AG08396 (cell line): ENCODE measurements at places on chromosomes 7 and 10.
A peak's percentile ranks its signal among the peaks of the same experiment; 100 is the strongest.

DNA sequence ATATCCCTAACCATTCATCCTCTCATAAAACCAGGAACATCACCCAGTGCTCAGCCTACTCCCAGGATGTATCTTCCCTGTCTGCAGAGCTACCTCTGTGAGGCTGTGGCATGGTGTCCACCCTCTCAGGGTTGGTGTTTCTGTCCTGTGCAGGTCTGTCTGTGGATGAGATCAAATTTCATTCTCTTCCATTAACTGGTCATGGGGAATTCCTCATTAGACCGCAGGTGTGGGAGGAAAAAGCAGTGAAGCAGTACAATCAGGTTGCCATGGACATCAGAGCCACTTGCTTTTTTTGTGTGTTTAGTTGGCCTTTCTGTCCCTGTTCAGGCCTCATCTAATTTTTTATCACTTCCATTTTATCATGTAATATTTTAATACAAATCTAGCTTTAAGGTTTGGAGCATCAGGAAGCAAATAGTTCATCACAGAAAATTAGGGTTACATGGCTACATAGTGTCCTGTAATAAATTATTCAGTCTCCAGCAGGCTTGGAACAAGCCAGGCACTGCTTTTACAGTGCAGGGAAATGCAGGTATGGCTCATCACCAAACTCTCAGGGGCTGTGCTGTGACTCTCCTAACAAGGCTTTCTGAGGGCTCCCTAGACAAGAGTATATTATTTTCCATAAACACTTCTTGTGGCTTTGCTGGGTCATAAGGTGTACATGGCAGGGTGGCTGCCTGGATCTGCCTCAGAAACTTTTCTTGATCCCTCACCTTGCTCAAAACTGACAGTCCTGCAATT, 594.9 kb upstream of the IGFBP3 start:
- DNase-seq = no peak

DNA sequence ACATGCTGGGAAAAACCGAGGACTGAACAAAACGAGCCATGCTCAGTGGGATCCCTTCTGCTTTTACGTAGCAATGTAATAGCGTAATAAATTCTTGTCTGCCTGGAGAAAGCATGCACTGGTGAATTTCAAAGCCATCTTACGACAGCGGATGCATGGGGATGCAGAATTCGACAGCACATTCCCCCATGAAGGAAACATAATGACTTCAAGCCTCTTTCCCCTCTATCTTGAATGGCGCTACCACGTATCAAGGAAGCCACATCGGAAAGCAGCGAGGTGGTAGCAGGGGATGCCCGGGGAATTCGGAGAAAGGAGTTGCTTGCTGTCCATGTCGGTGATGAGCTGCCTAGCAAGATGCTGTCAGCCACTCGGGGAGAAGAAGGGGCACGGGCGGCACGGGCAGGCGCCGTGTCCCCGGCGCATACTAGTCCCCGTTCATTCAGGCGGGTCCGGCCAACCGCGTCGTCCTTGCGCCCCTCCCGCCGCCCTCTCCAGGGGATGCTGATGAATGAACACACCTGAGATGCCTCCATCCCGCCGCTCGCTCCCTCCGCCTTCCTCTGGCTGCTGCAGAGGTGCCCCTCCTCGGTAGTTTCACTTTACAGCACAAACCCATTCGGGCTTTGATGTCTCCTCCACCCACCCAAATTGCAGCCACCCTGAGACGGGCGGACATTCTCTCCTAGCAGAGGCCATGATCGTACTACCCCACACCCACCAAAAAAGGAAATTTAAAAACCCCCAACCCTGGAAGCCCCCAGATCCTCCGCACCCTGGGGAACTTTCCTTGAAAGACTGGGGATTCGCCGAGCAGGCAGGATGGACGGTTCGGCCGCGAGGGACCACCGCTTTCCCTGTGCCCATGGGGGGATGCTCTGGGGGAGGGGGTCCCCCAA, 644 bp downstream of the SORBS1 start:
- peak; percentile 52 for DNase-seq

GRCh38 chr10:96259150-96259549, 12.2 kb downstream of the BLNK start:
- DNase-seq = no peak

- DNase-seq = no peak
Observed at GRCh38 chr7:155508376-155509358, 37.7 kb downstream of the CNPY1 start.

DNA sequence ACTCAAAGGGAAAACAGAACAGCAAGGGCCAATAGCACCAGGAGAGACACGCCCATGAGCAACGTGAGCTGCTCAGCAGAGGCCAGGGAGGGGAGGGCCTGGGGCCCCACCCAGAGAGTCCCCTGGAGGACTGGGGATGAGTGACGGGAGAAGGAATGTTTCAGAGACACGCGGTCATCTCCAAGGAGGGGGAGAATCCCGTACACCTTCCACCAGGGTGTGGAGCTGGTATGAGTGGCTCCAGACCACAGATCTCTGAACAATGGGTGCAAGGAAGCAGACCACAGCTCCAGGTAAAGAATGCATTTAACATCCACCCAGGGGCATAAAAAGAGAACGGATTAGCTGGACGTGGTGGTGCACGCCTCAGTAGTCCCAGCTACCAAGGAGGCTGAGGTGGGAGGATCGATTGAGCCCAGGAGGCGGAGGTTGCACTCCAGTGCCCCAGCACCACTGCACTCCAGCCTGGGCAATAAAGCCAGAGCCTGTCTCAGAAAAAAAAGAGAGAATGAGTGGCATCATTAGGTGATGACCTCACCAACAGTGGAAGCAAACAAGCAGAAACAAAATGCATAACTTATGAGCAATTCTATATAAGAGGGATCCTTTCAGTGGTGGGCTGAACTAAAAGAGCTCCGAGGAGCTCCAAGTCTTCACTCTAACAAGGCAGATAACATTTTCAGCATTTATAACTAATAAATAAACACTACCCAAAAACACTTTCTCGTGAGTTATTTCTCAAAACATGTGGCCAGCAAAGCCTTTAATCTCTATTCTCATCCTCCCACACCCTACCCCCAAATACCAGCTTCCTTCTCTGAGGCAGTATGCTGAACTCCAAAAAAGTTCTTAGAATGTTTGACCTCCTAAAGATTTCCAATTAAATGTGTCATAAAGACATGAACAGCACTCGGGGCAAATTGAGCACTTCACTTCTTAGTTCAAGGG, 12.5 kb downstream of the PSAP start:
- DNase-seq = no peak

- no peak for DNase-seq
Observed at GRCh38 chr10:45224219-45224841, 91.1 kb downstream of the OR13A1 start.

GRCh38 chr7:31490796-31491314, 23.0 kb upstream of the ITPRID1 start:
- no peak for DNase-seq

GRCh38 chr10:110805292-110805691, 66.4 kb upstream of the PDCD4 start:
- DNase-seq = no peak

DNA sequence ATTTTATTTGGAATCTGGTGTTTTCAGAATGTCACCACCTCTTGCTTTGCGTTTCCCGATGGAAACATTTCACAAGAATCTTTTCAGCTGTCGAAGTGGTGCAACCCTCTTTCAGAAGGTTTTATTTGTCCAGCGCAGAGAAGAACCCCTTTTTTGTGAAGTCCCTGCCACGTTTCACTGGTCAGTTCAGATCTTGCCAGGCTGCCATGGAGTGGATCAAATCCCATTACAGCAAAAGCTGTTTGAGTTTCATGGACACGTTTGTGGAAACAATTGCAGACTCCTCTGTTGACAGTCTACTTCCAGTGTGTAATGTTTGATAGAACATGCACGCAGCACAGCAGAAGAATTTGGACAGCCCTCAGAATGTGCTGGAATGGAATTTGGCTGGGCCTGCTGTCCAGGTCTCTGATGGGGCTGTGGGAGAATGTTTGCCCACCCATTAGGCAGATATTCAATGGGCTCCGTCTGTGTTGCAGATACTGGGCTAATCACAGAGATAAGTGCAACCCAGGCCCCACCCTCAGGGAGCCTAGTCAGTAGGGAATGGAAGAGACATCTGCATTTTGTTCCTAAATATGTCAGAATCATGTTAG, 143.2 kb downstream of the GRK5 start:
- peak; percentile 58 for DNase-seq

GRCh38 chr7:134948736-134949135, 37.6 kb upstream of the AGBL3 start:
- no peak for DNase-seq

DNA sequence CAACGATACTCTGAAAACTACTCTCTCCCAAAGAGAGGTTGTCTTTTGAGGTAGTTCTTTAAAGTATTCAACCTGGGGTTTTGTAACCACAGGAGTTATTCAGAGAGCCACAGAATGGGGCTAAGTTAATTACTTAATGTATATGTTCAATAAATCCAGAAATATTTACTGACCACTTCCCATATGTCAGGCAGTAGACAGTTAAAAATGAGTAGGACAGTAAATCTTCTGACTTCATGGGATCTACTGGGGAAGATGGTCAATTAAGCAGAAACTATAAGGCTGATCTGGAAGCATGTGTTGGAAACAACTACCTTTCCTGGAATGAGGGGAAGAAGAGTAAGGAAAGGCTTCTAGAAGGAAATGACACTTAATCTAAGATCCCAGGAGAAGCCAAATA, 167.7 kb downstream of the MAGI2 start:
- no peak for DNase-seq

DNA sequence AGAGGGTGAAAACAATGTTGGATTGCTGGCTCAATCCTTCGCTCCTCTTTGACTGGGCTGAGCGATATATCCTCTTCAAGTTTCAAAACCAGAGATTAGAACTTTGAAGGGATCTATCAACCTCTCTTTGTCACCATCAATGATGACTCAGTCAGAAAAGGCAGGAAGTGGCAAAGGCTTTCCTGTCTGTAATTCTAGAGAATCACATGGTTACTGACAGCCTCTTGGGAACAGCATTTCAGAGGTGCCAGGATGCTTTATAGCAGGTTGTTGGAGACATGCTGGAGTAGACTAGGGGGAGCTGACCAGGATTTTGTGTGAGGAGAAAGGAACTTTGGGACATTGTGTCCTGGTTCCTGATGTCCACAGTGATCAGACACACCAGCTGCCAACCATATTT, 81.3 kb downstream of the PRKCQ start:
- no peak for DNase-seq

DNA sequence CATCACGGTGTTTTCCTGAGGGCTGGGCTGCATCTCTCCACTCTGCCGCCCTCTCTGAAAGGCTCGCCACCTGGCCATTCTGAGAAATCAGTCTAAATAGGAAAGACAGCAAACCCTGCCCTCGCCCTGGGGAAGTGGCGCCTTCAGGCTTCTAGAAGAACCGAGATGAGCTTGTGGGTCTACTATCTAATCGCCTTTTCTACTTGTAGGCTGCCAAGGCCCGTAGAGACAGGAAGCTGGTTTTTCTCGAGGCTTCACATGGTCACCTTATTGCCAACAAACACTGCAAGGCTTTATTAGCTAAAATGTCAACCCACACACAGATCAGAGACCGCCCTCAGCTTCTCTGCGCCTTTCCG, 21.4 kb downstream of the LAT2 start:
- DNase-seq = no peak

GRCh38 chr7:110544194-110544593, 546.7 kb upstream of the LRRN3 start:
- no peak for DNase-seq

- DNase-seq = no peak
Observed at GRCh38 chr10:86715156-86715795, 41.1 kb upstream of the BMPR1A start.

- DNase-seq = no peak
Observed at GRCh38 chr10:112883360-112884178, 66.5 kb upstream of the TCF7L2 start.

DNA sequence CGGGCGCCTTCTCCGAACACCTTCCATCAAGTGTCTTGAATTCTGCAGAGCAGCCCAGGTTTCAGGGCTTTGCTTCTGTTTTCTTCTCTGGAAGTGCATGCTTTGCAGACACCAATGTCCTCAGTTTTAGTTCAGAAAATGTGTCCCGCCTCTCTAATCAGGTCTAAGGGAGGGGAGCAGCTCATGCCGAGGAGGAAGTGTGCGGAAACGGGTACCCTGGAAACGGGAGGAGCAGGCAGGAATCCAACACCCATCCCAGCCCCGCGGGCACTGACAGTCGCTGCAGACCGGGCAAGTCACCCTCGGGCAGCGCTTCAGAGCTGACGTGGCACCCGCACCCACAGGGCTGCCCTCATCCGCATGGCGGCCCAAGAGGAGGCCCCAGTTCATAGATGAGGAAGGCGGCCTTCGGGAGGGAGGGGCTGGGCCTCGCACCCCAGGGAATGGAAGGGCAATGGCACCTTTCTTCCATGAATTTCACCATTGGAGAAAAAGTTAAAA, 338.7 kb downstream of the DNAJB6 start:
- no peak for DNase-seq

- peak; percentile 40 for DNase-seq
Observed at GRCh38 chr10:77911535-77912123, 14.9 kb downstream of the DLG5 start.

- DNase-seq = no peak
Observed at GRCh38 chr7:100389437-100390088, 16.3 kb downstream of the PILRA start.

DNA sequence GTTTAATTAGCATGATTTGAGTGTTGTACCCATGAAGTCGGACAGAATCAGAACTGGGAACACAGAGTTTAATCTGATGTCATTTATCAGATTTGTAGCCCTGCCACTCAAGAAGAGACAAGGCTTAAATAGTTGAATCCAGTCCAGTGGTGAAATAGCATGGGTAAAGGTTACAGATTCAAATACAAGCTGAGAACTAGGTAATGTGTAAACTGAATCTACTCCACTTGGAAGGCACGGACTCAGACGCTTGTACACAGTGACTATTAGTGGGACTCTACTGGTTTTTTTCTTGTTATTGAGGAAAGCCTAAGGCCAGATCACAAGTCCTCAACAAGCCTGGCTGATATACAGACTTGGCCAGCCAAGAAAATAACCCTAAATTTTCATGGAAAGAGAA, 142.9 kb downstream of the CTTNBP2 start:
- DNase-seq = no peak

DNA sequence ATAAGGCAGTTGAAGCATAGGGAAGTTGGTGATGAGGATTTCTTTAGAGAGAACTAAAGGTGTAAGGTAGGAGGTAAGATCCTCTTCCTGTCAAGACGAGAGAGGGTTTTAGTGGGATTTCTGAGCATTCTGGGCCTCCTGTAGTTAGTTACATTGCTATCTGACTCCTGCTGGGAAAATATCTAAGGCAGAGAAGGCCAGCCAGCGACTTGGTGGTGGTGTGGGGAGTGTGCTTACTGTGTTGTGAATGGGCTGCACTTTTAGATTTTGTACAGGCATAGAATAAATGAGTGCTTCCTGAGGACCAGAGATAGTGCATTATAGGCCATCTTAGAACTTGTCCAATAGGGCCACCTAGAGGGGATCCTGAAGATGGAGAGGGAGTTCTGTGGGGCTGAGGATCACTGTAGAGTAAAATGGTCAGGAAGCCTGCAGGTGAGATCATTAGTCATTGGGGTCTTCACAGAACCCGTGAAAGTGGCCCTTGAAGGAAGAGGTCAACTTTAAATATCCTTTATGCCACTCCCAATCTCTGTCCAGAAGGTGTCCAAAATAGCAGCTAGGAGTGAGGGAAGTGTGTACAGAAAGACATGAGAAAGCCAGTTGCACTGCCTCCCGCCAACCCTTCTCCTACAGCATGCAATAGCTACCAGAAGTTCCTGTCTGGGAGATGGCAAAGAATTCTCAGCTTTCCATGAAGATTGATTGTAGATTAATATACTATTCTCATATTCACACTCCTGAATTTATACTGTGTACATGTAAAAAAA, 266.6 kb downstream of the POLR1F start:
- peak; percentile 17 for DNase-seq

- no peak for DNase-seq
Observed at GRCh38 chr10:32650246-32650655, 204.3 kb downstream of the CCDC7 start.

- DNase-seq = no peak
Observed at GRCh38 chr7:115574681-115575291, 455.8 kb downstream of the TFEC start.
